ENCODE measurements at places on chromosomes 1 and 21.

GRCh38 chr1:50422675-50422945 is 633 bp downstream of the DMRTA2 start:
- no peak for DNase-seq

GRCh38 chr21:34524646-34525601 is 12.9 kb upstream of the KCNE1 start:
- no peak for DNase-seq

DNA sequence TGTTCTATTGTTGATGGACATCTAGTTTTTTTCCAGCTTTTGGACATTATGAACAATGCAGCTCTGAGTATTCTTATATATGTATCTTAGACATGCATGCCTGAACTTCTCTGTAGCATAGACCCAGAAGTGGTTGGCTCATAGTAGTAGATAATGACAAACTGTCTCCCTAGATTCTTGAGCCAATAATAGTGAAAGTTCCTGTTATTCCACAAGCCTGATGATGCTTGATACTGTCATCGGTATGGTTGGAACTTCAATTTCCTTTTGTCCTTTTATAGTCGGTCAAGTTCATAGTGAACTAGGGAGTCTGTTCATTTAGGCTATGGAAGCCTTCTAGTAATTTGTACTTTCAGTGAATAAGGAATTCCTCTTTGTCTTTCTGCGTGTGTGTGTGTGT is 56.8 kb downstream of the MTR start:
- DNase-seq = no peak

GRCh38 chr1:236120721-236121153 is 21.6 kb upstream of the GPR137B start:
- DNase-seq = no peak

GRCh38 chr1:94798462-94798861 is 21.7 kb upstream of the SLC44A3 start:
- DNase-seq = no peak

GRCh38 chr1:104466068-104466467 is 716.4 kb downstream of the AMY1C start:
- DNase-seq = no peak

- no peak for DNase-seq
Observed at GRCh38 chr1:158979229-158979628, 30.5 kb upstream of the IFI16 start.

DNA sequence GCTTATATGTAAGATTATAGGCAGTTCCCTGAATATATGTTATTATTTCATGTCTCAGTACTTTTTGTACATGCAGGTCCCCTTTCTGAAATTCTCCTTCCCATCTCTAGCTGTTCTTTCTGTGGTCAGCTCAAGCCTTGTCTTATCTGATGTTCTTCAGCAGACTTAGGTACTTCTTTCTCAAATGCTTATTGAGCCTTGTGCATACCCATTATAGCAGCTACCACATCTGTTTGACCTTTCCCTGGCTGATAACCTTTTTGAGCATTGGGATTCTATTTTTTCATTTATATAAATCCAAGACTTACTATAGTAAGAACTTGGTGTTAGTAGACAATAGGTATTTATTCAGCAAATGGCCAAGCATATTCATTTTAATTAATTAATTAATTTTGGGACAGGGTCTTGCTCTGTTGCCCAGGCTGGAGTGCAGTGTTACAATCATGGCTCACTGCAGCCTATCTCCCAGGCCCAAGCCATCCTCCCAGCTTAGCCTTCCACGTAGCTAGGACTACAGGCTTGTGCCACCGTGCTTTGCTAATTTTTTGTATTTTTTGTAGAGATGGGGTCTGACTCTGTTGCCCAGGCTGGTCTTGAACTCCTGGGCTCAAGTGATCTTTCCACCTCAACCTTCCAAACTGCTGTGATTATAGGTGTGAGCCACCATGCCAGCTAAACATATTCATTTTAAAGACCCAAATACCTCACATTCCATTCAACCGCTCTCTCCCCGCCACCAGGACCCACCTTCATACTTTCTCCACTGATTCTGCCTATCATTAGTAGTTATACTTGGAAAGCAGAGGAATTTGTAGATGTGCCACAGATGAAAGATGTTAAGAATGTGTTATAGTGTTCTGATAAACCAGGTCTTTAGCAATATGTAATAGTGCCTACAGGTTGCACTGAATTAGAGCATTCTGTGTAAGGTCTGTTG is 16.7 kb downstream of the TIPRL start:
- no peak for DNase-seq

GRCh38 chr1:226002667-226003501 is 3.7 kb upstream of the SDE2 start:
- no peak for DNase-seq

DNA sequence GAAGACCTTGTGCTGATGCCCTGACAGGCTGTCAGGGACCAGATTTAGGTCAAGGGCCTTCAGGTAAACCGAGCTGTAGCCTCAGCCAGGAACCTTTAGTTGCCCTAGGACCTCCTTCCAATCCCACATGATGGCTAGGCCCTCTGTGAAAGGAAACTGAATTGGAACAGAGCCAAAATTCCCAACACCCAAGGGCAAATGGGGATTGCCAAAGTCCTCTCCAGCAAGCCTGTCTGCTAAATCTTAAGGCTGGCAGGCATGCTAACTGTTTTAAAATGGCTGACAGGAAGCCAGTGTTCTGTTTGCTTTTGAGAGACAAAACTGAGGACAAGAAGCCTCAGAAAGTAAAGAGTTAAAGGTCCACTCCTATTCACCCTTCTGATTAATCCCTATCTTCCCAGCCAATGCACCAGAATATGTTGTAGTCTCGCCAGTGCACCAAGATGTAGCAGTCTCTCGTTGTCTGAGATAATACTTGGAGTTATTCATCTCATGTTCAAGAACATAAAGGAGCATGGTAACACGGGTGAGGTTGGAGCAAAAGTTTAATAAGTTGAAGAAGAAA is 35.1 kb downstream of the MSTO1 start:
- DNase-seq = no peak

Measured in activated CD8-positive, alpha-beta memory T cell treated with anti-CD3 and anti-CD28 coated beads for 1 hour (primary cell).